ENCODE measurements at places on chromosomes 4 and X.

DNA sequence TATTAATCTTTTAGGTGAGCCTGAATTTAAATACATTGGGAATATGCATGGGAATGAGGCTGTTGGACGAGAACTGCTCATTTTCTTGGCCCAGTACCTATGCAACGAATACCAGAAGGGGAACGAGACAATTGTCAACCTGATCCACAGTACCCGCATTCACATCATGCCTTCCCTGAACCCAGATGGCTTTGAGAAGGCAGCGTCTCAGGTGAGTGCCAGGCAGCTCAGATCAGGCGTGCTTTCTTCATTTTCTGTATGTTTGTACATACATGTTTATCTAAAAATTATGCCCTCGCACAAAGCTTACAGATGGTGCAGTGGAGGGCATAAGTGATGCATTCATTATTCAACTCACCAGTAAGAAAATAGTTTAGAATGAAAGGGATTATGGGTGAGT is 85.6 kb downstream of the CPE start:
- DNase-seq: no peak

- DNase-seq: no peak
Observed at GRCh38 chrX:144275367-144275766, 391.5 kb downstream of the UBE2NL start.

- no peak for DNase-seq
Observed at GRCh38 chrX:121356139-121356849, 308.9 kb downstream of the GLUD2 start.

DNA sequence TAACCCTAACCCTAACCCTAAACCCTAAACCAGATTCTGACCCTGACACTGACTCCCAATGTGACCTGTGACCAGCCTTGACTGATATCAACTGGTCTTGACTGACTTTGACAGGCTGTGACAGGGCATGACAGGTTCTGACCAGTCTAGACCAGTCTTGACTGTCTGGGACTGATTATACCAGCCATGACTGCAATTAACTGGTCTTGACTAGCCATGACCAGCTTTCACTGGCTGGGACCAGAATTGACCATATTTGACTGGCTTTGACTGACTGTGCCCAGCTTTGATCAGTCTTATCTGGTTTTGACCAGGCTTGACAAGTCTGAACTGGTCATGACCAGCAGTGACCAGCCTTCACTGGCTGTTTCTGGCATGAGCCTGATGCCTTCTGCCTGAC is 95.5 kb downstream of the BMP15 start:
- no peak for DNase-seq
